Activated CD4-positive, alpha-beta T cell treated with anti-CD3 and anti-CD28 coated beads for 24 hours (primary cell): ENCODE measurements at places on chromosomes 7 and 10.

GRCh38 chr10:13956826-13957225 lies 370.1 kb downstream of the PRPF18 start:
- DNase-seq = no peak

DNA sequence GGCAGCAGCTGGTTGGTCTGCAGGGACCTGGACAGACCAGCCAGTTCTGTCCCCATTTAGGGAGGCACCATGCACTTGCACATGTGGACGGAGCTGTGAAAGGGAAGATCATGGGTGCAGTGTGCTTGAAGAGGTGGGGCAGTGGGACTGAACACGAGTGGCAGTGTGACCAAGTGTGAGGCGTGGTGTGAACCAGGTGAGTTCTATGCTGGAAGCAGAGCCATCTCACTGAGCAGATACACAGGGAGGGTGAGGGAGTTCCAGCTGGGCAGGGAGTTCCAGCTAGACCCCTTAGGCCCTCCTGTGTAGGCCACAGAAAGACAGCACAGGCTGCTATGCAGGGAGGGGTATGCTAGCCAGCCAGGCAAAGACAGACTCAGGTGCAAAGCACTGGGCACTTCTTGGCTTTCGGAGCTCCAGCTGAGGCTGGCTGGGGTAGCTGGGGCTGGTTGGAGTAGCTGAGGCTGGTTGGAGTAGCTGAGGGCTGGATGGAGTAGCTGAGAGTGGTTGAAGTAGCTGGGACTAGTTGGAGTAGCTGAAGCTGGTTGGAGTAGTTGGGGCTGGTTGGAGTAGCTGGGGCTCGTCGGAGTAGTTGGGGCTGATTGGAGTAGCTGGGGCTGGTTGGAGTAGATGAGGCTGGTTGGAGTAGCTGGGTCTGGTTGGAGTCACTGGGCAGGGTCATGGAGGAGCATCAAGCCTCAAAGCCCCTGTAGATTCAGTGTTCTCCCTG lies 90.9 kb downstream of the HIP1 start:
- no peak for DNase-seq

DNA sequence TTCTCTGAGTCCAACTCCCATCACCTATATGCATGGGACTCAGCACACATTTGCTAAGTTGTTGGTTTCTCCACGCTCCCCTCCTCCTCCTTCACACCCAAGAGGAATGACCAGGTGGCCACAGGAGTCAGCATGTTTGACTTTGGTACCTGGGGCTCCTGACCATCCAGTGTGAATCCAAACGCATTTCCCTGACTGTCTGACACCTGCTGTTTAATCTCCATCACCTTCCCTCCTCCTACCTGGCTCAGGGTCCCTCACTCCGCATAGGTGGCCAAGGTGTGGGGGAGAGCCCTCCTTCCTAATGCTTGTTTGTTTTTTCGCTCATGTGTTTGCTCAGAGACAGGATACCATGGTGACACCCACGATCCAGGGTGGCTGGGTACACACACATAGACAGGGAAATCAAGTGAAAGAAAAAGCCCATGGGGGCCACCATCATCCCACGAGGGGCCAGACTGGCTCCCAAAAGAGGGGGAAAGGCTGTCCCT lies 194.9 kb downstream of the KCNMA1 start:
- no peak for DNase-seq

DNA sequence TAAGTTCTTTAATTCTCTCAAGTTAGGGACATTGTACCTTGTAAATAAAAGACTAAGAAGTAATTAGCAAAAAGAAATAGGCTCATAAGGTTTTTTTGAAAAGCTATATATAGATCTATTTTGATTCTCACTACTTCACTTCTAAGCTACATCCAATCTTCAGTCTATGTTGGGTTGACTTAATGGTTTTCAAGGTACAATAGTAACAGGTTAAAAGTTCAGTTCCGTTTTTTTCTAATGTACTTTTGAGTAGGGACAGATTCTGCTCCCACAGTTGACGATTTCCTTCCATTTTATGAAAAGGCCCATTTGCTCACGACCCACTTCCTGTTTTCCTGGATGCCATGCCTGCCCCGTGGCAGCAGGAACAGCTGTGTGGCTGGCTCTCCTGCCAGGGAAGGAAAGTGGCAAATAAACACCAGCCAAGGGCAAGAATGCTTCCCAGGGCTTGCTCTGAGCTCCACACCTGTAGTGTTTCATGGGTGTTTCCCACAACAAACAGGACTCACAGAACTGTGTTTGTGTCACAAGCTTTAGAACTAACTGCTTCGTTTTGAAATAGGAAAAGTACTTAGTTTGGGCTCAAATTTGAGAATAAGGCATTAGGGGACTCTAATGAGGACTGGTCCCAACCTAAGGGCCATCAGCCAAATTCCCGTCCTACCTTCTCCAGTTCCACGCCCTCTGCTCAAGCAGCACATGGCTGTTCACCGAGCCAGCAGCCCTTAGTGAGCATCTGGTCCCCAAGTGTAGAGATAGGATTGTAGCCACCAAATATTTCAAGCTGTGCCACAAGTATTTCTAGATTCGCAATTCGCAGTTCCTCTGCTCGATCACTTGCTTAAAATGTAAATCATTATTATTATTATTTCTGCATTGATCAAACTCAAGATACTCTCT lies 240.7 kb downstream of the COBL start:
- no peak for DNase-seq

GRCh38 chr7:24475166-24475961 lies 97.9 kb upstream of the PALS2 start:
- no peak for DNase-seq

GRCh38 chr7:97770850-97771249 lies 39.0 kb downstream of the TAC1 start:
- no peak for DNase-seq

GRCh38 chr7:537911-538634 lies 18.4 kb upstream of the PDGFA start:
- no peak for DNase-seq

DNA sequence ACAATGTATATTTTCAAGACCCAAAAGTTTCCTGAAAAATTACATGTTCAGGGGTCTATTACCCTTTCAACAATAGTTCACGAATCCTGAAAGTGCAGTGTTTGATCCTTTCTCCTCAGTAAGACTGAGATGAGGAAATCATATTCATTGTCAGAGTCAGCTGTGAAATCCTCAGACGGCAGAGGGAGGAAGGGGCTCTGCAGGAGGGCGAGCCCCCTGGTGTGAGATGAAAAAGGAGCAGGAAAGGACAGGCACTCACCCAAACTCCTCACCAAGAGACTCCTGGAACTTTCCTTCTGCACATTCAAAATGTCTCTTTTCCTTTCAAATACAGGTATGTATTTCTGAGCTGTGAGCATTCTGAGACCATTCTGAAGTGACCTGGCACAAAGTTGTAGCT lies 150.3 kb upstream of the HABP2 start:
- no peak for DNase-seq

DNA sequence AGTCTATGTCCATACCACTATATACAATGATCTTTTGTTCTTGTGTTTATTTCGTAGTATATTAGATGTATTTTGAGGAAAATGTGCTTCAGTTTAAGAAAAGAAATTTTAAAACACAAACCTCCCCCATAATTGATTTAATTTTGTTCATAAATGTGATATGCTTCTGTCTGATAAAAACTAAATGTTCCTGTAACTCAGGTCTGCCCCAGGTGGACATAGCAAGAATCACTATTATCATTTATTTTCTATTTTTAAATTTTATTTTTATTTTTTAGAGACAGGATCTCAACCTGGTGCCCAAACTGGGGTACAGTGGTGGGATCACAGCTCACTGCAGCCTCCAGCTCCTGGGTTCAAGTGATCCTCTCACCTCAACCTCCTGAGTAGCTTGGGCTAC lies 43.2 kb downstream of the BEND7 start:
- DNase-seq = no peak

DNA sequence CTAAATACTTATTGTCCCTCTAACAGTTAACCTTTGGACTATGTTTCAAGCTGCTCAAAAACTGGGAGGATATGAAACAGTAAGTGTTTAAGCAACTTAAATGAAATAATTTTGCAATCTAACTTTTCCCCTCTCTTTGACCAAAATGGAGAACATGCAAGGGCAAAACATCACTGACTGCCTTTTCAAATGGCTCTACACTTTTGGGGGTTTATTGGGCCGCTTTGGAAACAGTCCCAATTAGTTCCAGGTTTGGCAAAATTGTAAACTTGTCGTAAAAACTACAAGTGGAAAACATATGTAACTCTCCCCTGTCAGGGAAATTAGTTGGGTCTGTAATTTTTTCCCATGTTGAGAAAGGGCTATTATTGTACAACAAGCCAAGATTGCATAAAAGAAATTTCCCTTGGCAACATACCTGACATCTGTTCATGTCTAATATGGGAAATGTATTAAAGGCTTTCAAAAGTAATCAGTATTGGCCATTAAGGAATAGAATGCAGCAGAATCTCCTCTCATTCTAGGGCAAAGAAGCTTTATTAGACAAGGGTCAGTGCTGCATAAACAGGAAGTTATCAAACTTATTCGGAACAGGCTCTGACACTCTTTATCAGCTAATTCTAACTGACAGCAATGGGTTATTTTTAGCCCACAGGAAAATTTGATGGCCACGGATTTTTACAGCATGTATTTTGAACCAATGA lies 157.9 kb downstream of the ARID5B start:
- no peak for DNase-seq

DNA sequence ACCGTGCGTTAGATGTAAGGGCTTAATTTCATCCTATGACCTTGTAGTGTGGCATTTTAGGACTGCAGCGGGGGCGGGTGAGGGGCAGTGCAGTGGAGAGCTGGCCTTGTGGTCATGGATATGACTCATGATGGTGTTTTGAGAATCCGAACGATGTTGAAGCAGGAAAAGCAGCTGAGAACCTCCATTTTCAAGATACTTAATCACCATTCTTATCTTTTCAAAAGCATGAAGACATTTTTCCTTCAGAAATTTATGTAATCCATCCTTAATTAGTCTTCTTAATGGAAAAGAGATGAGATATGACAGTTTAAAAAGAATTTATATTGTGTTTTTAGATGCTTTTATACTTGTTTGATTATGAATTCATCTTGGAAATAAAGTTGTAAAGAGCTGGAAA lies 9.6 kb downstream of the ATP5F1C start:
- DNase-seq = no peak

DNA sequence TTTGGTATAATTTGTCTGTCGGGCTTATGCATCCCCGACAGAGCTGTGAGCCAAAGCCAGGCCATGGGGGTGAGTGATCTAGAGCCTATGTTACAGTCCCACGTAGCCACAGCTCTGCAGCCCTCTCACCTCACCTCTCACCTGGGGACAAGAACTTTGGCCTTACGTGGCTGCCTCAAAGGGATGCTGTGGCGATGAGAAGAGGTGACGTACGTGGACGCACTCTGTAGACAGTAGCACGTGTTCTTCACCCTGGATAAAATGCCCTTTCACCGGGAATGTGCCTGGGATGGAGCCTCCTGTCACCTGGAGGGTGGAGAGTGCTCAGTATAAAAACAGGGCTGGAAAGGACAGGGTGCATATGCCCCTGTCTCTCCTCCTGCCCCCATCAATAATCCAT lies 5.5 kb downstream of the HKDC1 start:
- no peak for DNase-seq

- no peak for DNase-seq
Measured at GRCh38 chr7:6430271-6430940, 17.3 kb downstream of the DAGLB start.
